ENCODE measurements at places on chromosomes 3 and 15.

DNA sequence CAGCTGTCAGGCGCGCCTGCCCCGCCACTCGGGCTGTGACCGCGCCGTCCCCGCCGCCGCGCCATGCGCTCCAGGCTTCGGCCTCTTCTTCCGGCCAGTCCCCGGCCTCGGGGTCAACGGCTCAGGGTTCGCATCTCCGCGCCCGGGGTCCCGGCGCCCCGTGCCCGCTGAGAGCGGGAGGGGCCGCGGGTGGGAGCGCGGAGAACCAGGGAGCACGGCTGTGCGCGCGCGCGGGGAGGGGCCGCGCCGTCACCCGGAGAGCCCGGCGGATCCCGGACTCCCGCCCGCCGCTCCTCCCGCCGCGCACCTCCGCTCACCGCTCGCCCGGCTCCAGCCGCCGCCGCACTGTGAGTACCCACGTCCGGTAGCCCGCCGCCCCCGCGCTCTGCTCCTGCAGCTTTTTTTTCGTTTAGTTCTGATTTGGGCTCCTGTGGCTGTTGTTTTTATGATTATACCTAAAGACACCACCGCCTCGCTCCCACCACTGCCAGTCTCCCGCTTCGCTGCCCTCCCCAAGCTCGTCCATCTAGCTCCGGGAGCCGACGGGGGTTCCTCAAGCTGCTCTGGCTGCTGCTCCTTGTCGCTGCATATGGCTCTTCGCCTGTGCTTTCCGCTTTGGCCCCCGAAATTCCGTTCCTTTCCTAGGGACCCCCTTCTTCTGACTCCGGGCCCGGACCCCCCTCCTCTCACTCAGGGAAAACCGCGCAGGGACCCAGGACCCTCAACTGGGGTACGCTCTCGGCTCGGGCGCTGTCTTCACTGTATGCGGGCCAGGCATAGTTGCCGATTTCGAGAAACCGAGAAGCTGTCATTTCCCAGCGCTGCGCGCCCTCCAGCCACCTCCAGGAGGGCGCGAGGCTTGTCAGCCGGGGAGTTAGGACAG is 1.8 kb upstream of the SKOR1 start:
- no peak for DNase-seq

GRCh38 chr3:17771177-17772017 is 29.0 kb upstream of the TBC1D5 start:
- DNase-seq, result no peak

DNA sequence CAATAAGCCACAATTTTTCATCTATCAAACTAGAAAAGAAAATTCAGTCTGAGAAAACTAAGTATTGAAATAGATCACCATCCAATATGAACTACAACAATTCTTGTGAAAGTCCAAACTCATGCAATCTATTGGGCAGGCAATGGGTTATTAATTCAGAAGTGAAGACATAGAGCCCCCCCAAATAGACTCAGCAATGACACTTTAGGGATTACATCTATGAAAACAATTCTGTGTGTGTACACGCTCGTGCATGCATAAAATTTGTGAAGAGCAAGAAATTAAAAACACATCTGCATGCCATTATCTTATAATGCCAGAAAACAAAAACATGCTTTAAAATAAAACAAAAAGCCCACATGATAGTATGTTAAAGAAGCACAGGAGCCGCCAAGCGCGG is 151.3 kb downstream of the NR1I2 start:
- no peak for DNase-seq

DNA sequence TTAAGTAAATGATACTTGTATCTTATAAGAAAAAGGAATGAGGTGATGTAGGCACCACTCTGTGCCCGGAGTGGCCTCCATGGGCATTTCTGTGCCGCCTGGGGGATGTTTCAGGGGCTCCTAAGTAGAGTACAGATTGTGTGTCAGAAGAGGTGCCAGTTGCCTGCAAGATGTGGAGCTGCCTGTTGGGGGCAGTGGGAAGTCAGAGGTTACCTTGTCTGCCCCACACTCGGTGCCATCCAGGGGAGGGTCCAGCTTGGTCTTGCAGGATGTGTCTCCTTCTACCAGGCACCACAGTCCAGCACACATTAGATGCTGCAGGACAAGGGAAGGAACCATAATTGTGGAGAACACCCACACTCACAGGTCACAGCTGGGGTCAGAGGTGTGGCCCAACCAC is 208.8 kb downstream of the ADAMTS17 start:
- no peak for DNase-seq

DNA sequence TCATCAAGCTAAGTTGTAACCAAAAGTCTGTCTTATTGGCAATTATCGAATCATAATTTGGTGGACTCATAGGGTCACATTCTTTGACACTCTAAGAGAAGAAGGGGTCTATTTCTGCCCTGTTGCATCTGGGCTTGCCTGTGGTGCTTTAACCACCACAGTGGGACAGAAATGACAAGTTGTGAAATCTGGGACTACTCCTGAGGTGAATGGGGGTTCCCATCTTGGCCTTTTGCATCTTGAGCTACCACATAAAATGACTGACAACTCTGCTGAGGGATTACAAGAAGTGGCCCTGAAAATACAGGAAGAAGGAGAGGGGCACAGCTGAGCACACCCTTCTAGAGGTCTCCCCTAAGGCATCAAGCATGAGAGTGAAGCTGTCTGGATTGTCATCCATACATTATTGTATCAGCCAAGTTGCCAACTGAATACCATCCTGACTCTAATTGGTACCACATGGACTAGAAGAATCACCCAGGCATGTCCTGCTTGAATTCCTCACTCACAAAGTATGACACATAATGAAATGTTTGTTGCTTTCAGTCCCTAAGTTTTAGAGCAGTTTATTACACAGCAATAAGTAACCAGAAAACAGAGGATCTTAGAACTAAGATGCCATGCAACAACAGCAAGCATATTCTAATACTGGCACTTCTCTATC is 306.5 kb downstream of the ROBO1 start:
- no peak for DNase-seq

GRCh38 chr15:84725001-84725491 is 9.1 kb upstream of the SEC11A start:
- no peak for DNase-seq

DNA sequence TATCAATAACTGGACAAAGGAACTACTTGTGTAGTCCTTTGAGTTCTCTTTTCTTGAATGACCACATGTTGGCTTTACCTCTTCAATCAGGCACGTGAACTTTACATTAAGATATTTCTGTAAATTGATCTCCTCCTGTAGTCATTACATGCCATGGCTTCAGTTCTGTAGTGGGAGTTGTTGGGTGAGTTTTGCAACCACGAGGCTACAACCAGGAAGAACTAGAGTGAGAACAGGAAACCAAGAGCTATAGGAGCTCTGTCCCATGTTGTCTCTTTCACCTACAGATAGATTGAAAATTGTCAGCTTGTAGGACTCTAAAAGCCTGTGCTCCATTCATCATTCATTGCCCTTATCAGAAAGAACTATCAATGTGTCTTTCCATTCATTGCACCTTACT is 2.0 kb downstream of the RSRC1 start:
- no peak for DNase-seq

- no peak for DNase-seq
These were observed 9.6 kb downstream of the ARHGEF3 start for GRCh38 chr3:56792193-56792592.

GRCh38 chr15:26081758-26082220 is 218.7 kb upstream of the ATP10A start:
- DNase-seq, result no peak

DNA sequence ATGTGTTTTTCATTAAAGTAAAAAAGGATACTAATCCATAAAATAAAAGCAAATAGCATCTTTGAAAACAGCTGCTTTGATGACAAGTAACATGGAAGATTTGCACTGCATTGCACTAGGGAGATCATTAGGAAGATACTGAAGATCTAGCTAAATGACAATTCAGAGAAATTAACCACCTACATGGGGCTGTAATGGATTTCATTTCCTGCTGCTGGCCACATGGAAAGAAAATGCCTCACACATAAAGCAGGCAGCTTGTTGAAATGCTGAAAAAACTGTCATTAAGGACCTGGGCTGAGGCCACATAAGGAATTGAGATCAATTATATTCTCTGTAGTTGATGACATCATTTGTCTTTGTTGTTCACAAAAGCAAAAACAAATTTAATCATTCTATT is 94.1 kb downstream of the PYDC2 start:
- DNase-seq, result no peak

DNA sequence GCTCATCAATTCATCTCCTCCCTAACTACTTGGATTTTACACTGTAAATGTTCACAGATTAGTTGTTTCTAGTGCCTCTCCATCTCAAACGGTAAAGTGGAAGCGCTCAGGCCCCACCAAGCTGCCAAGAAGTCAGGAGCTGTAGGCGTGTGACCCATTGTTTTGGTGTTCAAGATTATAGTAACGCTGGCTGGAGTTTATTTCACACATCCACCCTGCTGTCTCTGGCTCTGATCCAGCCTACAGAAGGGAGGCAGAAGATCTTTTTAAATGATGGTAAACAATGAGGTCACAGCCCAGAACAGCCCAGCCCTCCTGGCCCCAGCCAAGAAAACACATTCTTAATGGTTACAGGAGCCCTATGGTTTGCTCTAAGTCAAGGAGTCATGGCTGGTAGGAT is 25.7 kb upstream of the GALNT15 start:
- no peak for DNase-seq

- no peak for DNase-seq
These were observed 218.8 kb upstream of the STRIT1 start for GRCh38 chr3:155512175-155512866.

DNA sequence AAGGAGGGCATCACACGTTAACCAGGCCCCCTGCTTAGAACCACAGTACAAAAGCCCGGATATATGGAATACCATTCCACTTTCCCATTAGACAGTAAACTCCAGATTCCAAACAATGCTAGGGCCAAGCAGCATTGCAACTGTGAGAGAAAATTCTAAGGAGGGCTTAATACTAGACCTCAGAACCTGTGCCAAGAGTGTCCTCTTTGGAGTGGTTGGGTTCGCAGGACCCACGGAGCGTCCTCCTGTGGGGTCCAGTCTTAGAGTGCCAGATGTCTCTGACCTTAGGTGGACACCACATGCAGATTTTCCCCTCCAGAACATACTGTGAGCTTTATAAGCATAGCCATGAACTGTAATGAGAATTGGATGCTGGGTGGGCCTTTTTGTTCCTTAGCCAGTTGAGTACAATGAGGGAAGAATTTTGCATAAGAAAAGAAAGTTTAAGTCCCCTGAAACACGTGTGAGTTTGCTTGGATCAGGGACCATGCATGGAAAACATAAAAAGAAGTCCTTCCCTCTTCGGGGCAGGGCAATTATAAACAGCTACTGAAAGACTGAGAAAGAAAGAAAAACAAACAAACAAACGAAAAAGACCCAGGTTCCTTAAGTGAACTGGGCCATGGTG is 325.7 kb downstream of the NEK10 start:
- no peak for DNase-seq

DNA sequence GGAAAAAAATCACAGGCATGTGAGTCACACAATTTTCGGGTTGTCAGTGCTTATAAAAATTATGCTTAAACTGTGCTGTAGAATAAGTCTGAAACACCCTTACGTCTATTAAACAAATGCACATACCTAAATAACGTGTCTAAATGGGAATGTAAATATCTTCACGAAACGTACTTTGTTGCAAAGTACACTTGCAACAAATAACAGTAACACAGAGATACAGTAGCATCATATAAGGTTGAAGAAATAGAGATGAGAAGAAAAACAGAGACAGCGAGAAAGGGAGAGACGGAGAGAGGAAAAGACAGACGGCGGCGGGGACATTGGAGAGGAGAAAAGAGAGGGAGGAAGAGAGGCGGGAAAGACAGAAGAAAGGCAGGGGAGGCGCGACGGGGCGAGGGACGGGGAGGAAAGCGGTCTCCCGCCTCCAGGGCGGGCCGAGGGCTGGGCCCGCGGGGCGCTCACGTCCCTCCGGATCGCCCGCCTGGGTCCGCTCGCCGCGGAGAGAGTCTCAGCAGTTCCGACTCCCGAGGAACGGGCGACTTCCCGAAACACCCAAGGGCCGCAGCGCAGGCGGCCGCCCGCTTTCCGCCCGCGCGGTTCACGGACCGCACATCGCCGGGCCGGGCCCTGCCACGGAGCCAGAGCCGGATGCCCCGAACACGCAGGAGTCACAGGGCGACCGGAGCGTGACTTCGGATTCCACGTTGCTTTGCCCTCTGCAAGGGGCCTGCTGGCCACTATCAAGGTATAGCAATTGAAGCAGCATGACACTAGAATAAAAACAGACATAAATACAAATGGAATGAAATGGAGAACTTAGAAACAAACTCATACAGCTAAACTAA is 153.4 kb downstream of the LMLN start:
- DNase-seq, result no peak

- no peak for DNase-seq
These were observed 8.1 kb upstream of the OR5K1 start for GRCh38 chr3:98454929-98455328.

GRCh38 chr15:39592500-39592899 is 11.6 kb downstream of the THBS1 start:
- DNase-seq, result no peak

- DNase-seq, result no peak
These were observed 226.6 kb upstream of the LRRFIP2 start for GRCh38 chr3:37400945-37401344.

GRCh38 chr15:95557226-95558046 is 773.1 kb upstream of the NR2F2 start:
- no peak for DNase-seq

DNA sequence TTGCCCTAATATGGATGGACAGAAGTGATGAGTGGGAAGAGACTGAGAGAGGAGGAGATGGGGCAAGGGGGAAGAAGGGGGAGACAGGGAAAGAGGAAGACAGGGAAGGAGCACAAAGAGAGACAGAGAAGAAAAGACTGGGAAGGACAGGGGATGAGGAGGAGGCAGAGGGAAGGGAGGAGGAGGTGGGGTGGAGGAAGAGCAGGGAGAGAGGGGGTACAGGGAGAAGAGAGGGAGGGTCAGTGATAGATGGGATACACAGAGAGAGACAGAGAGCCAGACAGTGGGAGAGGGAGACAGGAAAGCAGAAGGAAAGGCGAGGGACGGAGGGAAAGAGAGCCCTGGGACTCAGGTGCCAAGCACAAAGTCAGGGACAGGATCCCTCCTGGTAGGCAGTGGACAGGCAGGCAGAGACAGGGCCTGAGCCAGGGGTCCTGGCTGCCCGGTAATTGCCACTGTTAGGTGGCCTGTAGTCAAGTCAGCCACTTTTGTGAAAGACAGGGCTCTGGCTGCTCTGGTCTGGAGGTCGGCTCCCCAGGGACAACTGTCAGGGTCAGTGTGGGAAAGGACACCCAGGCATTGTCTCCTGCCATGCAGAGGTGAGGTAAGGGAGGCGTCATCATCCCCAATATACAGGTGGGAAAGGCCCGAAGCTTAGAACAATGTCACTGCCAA is 9.8 kb downstream of the VILL start:
- DNase-seq, result no peak

- DNase-seq, result no peak
These were observed 554.2 kb upstream of the KCNMB2 start for GRCh38 chr3:177982034-177982433.

DNA sequence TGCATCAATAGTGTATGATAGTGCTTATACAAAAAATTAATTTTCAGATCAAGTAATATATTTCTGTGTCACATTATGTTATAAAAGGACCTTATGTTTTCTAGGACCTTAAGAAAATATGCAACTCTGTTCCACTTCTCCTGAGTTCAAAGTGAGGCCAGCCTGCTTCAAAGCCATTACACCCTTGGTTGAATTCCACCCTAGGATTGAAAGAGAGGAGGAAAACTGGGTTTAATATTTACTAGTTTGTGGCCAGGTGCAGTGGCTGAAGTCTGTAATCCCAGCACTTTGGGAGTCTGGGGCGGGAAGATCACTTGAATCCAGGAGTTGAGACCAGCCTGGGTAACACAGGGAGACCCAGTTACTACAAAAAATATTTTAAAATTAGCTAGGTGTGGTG is 32.9 kb upstream of the NR1I2 start:
- no peak for DNase-seq

GRCh38 chr3:180804916-180805315 is 107.6 kb upstream of the FXR1 start:
- peak; percentile 47 for DNase-seq
